T-helper 17 cell (primary cell): ENCODE measurements at places on chromosomes 1 and 21. TPM values are rescaled to one million over a fixed set of nuclear protein-coding genes. Genes with fewer than 3 reads are reported as not detected.

Gene PTPN22
- total RNA-seq = 42.6 TPM

Gene NT5C1A
- total RNA-seq = 0.31 TPM

Gene PLXNA2
- total RNA-seq = 1.0 TPM

Gene EIF3I
- 132 TPM for total RNA-seq

DNA sequence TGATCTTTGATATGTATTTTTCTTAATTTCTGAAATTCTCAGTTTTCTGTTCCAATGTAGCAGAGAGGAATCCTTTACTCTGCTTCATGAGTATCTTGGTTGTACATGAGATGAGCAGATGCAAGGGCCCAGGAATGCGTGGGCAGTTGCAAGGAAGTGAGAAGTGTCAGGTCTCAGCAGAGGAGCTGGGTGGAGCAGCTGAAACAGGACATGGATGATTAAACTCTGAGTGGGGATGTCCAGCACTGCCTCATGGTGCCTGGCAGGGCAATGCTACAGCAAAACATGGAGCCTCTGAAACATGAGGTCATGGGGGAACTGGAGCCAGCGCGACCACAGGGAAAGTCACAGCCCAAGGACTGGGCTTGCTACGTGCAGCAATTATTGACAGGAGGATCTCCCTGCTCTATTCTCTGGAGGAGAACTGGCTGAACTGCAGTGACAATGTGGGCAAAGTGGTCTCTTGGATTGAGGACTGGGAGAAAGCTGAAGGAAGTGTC is 48.4 kb downstream of the COLGALT2 start:
- no peak for DNase-seq
